GM23248 (cell line): ENCODE measurements at places on chromosomes 12 and 14.

DNA sequence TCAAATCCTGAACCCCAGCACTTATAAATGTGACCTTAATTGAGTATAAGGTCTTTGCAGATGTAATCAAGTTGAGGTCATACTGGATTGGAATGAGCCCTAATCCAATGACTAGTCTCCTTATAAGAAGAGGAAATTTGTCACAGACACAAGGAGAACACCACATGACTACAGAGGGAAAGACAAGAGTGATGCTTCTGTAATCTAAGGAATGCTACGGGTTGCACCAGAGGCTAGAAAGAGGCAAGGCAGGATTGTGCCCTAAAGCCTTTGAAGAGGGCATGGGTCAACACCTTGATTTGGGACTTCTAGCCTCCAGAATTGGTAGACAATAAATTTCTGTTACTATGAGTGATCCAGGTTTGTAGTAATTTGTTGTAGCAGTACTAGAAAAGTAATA, 135.0 kb downstream of the FOXG1 start:
- DNase-seq = no peak

DNA sequence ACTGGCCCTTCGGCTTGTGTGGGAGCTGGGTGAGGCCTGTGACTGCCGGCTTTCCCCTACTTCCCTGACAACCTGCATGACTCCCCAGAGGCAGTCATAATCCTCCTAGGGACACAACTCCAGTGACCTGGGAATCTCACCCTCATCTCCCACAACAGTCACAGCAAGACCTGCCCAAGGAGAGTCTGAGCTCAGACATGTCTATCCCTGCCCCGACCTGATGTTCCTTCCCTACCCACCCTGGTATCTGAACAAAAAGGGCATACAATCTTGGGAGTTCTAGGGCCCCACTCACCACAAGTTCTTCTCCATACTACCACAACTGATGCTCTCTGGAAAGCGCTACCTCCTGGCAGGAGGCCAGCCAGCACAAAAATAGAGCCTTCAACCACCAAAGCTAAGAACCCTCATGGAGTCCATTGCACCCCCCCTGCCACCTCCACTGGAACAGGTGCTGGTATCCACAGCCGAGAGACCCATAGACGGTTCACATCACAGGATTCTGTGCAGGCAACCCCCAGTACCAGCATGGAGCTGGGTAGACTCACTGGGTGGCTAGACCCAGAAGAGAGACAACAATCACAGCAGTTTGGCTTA, 16.8 kb downstream of the ATP23 start:
- DNase-seq = no peak

GRCh38 chr12:57124261-57124877, 3.9 kb upstream of the LRP1 start:
- DNase-seq = peak; percentile 79

DNA sequence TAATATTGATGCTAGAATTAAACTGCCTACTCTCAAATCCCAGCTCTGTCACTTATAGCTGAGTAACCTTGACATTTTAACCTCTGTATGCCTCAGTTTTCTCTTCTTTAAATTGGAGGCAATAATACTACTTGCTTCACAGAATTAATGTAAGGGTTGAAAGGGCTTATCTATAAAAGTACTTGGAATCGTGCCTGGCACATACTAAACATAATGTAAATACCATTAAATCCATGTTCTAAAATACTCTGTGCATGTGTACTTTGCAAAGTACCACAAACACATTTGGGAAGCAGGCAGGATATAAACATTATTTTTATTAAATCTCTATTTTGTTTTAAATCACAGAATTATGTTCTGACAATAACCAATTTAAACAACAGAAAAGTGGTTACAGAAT, 41.9 kb downstream of the DYRK4 start:
- DNase-seq = no peak

DNA sequence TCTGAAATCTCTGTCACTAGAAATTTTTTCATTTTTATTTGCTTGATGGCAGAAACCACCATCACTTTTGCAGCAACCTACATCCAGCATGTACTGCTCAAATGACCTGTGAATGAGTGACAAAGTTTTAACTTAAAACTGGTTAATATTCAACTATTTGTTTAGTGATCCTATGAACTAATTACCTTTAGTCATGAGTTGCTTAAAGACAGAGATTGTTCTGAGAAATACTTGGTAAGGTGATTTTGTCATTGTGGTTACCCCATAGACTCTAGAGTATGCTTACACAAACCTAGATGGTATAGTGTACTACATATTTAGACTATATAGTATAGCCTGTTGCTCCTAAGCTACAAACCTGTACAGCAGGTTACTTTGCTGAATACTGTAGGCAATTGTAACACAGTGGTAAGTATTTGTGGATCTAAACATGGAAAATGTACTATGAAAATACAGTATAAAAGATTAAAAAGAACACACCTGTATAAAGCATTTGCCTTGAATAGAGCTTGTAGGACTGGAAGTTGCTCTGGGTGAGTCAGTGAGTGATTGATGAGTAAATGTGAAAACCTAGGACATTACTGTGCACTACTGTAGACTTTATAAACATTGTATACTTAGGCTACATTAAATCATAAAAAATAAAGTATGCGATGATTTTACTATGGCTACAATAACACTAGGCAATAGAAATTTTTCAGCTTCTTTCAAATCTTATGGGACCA, 256.6 kb upstream of the PPFIA2 start:
- no peak for DNase-seq

GRCh38 chr14:90454041-90455000, 57.5 kb downstream of the CALM1 start:
- peak; percentile 75 for DNase-seq

- DNase-seq = peak; percentile 53
These were observed 624 bp upstream of the PWP1 start for GRCh38 chr12:107684990-107685359.

- DNase-seq = no peak
These were observed 18.7 kb downstream of the MANSC1 start for GRCh38 chr12:12331244-12331771.

- no peak for DNase-seq
These were observed 99.5 kb downstream of the NUAK1 start for GRCh38 chr12:106039242-106039641.

DNA sequence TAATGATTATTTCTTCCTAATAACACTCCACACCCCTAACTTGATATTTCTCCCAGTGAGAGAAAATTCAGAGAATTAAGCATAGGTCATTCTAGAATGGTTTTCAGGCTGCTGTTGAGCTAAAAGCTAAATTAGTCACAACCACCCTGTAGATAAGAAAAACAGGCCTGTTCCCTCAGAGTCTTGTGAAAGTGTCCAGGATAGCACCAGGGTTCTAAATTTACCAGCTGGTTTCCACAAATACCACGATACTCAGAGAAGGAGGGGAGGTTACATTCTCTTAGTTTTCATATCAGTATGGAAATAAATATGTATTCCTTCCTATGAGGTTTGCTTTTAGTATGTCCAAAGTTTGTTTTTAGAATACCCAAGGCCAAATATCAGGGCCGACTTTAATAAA, 66.0 kb upstream of the YARS2 start:
- DNase-seq = no peak

- DNase-seq = no peak
These were observed 18.2 kb downstream of the CD9 start for GRCh38 chr12:6218347-6218925.

GRCh38 chr14:98927986-98928385, 344.0 kb downstream of the BCL11B start:
- DNase-seq = no peak

DNA sequence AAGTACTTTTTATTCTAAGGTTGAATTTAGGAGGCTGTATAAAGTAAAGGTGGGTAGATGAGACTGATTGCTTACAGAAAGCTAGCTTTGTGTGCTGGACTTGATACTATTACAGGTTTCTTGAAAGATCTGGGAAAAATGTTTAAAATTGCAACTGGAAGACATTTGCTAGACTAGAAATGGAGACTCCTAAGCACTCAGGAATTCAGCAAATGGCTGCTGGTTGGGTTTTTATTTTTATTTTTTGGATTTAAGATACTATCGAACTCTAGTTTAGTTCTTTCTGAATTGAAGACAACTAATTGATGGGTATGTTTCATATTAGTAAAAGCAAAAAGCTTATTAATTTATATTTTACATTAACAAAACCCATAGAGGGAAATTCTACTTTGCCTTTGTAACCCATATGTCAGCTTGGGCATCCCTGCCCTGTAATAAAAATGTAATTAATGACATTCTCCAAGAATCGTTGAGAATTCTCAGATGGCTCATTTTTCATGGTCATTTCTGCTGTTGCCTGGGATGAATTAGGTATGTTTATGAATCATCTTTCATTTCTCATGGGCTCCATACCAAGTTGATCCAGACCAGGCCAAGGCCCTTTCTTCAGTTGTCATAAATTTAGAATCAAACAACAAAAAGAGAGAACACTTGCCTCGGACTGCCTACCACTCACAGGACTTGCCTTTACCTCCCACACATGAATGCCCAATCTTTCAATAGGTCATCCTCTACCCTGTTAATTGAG, 102.1 kb downstream of the ERGIC2 start:
- DNase-seq = peak; percentile 53

DNA sequence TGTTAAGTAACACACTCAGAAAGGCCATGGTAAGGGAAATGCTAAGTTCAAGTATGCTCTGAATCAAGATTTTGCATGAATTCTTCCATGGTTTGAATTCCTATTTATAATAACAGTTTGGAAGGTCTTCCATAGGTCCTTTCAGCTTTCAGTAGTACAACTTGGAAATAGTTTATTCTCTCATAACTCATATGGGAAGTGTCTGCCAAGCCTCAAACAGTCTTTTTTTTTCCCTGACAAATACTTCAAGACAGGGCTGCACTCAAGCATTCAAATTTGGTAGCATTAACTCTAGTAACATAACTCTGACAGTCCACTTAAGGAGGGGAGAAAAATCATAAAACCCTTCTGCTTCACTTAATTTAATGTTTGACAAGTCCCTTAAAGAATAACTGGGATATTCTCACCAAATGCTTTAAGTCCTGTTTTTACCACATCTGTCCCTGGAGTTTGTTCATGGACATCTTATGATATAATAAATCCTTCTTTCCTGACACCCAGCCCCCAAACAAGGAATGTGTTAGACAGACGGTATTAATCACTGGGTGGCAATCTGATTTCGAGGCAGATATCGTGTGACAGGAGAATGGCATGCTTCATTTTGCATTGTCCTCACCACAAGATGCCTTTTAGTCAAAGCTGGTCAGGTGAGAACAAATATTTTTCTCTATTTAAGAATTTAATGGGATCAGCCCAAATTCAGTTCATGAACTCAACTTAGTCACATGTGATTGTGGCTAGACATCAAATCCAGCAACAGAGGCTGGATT, 165.7 kb downstream of the BMP4 start:
- no peak for DNase-seq

- DNase-seq = no peak
These were observed 222.5 kb upstream of the CNTN1 start for GRCh38 chr12:40469736-40470135.

GRCh38 chr14:36717363-36717762, 55.7 kb downstream of the PAX9 start:
- no peak for DNase-seq

DNA sequence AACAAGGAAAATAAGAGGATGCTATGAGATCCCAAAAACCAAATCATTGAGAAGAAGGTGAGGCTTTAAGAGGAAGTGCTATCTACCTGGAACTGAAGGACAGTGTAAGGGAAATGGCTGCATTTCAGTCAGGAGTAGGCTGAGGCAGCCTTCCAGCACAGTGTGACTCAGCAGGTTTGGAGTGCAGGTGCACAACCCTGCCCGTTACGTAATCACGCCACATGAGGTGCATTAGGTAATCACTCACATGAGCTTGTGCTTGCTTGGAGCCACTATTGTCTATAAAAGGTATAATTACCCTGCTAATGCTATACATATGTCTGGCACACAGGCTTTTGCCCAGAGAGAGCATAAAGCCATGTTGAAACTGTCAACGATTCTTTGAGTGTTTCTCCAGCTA, 74.9 kb downstream of the DIO2 start:
- no peak for DNase-seq

GRCh38 chr12:49388682-49389386, 21.6 kb downstream of the SPATS2 start:
- no peak for DNase-seq

DNA sequence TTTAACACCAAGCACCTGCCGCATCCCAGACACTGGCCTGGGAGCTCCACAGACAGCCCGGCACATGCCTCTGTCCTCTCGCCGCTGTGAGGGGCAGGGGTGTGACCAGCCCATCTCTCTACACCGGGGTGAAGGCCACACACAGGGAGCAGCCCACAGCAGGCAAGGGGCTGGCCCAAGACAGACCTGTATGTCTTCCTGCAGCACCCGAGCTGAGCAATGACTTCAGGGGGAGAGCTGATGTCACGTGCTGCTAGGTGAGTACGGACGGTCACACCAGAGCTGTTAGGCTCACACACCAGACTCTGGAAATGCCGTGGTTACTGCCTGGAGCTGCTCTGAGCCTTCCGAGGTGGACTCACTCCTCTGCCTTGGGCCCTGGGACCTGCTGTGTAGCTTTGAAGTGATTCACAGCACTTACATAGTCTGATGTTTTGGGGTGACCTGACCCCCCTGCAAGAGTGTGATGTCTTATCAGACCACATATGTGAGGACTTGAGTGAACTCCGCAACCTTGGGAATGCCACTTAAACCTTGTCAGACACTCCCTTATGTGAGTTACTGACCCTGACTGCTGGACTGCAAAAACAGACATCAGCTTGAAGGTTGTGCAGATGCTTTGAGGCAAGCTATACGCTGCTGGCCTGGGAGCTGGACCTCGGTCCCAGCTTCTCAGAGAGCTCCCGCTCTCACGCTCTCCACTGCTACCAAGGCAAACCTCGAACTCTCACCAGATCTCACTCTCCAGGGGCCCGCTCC, 1.8 kb downstream of the XRCC3 start:
- DNase-seq = peak; percentile 44

GRCh38 chr12:98453070-98453469, 62.3 kb upstream of the TMPO start:
- peak; percentile 47 for DNase-seq

DNA sequence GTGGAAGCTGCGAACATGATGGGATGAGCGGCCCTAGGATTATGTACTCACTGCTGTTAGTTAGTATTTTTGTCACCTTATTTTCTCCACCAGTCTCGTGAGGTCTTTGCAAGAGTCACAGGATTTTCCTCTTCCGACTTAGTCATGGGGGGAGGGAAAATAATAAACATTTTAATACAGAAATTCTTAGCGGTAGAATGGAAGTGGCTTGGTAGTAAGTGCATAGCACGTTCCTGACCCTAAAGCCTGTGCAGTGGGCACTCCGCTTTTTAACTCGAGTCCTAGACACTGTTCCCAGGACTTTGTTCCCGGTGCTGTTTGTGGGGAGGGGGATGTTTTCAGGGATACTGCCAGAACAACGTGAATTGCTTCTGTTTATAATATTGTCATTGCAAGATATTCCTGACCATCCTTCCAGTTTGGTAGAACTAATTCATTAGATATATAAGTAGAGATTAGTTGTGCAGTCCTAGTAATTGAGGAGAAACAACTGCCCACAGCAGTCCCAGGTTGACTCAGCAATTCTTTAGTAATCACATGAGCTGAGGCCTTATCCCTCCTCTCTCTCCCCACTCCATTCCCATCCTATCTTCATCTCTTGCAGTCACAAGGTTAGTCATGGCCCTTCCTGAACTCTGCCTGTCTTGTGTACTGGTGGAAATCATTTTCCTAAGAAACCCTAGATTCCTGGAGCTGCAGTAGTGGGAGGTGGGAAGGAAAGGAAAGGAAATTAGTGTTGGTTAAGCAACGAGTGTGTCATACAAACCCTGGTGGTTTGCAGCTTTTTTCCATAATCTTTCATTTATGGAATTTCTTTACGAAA, 799 bp downstream of the SLC38A6 start:
- peak; percentile 88 for DNase-seq

GRCh38 chr14:26791117-26791806, 193.4 kb upstream of the NOVA1 start:
- no peak for DNase-seq

GRCh38 chr12:69179786-69180185, 59.6 kb upstream of the CPSF6 start:
- no peak for DNase-seq
